ENCODE measurements at places on chromosomes 11 and 22.

GRCh38 chr11:79060081-79060953, 380.5 kb downstream of the TENM4 start:
- no peak for DNase-seq

- no peak for DNase-seq
Observed at GRCh38 chr22:22388494-22388893, 120.0 kb downstream of the ZNF280B start.

GRCh38 chr11:15913261-15913660, 443.1 kb downstream of the SOX6 start:
- no peak for DNase-seq

- no peak for DNase-seq
Observed at GRCh38 chr11:114413958-114414357, 13.5 kb downstream of the RBM7 start.

DNA sequence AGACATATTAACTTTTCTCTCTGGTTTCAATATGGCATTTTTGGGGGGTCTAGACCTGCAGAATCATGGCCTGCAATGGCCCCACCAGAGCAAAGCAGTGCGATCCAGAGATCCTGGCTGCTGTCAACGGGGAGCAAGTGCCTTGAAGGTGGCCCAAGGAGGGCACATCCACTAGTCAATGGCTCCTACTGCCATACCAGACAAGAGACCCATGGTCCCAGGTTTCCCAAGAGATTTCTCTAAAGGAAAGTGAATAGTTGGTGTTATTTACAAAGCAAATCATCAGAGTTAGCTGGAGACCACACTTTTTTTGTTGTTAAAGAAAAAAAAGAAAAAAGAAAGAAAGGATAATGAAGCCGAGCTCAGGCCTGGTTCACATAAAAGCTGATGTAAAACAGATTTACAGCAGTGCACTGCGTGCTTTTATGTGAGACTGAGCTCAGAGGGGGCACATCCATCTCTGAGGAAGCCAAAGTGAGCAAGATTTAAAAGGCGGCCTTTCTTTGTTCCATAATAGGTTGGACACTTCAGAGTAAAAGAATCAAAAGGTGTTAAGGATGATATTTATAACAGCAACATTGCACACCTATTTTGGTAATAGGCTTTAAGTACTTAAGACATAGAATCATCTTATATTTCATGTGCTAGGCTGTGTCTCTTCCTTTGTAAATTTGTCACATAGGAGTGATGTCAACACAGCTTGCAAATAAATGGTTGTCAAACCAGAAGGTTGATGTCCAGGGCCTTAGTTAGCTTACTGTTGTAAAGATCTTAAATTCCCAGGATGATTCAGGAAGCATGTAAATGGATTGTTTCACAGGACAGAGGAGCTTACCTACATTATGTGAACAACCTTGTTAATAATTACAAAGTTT, 201.3 kb upstream of the NTM start:
- DNase-seq, result no peak

DNA sequence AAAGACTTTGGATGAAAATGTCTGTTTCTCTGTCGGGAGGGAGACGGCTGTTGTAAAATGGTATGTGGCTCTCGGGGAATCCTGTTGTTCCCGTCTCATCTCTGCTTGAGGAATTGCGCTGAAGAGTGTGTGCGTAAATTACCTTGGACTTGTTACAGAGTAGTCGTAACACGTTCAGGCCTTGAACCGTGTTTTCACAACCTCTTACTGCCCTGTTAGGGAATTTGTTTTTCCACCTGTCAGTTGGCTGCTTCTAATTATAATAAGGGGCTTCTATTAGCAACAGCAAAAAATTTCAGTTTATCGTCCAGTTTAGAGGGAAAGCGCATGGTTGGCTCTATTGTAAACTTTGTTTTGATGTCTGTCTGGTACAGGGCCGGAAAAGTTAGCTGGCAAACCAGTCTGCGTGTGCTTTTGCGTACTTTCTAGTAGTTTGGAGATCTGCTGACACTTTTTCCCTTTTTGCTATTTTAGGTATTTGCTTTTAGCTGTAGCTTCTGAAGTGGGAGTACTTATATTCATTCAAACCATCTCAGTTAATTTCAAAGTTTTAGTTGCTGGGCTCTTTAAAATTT, 1.5 kb downstream of the HIPK3 start:
- no peak for DNase-seq

DNA sequence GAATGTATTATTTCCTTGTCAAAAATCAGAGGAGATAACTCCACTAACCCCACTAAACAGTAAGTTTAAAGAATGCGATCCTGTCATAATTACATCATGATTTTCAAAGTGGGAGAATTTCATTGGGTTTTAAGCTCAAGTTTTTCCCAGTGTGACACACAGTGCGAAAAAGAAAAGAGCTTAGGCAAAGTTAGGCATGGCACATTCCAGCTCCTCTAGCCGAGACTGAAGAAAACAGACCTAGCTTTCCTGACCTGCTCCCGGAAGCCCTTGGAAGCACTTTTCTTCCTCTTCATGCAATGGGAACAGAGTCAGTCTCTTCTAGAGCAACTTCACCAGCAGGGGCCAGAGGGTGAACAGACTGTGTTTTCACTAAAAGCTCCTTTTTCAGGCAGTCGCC, 76.6 kb upstream of the AKIP1 start:
- DNase-seq, result no peak

- DNase-seq, result no peak
Observed at GRCh38 chr22:36714110-36714509, 10.6 kb upstream of the CACNG2 start.

- DNase-seq, result no peak
Observed at GRCh38 chr22:44406341-44407170, 91.5 kb downstream of the RTL6 start.

DNA sequence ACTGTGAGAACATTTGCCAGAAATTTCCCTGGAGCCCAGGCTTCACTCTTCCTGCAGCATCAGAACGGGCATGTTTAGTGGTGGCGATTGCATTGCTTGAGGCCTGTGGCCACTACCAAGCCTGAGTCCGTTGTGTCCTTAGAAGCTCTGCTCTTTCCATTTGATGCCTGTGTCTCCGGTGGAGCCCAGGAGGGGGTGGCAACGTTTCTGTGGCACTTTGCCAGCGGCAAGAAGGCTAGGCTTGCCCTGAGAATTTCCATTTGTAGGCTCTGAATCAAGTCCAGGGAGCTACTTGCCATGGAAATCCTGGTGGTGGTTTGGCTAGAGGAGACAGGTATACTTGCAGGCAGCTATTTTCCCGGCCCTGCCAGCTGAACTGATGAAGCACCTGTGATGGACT, 47.1 kb downstream of the ADAMTS8 start:
- no peak for DNase-seq

GRCh38 chr11:14894657-14895598, 2.9 kb upstream of the CYP2R1 start:
- DNase-seq, result no peak

DNA sequence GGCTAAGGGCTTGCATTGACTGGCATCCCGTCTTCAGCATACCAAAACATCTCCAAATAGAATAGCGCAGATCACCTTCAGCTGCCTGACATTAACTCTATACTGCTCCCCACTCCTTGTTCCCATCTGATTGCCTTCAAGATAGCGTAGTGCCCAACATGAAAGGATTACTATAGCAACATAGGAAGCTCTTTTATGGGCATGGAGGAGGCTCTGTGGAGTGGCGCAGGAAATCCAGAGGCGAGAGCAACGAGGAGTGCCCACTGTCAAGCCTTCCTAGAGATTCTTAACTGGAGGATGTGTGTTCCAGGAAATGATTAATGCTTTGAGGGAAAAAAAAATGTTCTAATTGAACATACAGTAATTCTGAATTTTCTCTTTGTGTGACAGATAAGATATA, 213.3 kb downstream of the CADM1 start:
- DNase-seq, result no peak
